ENCODE measurements at places on chromosomes 5 and 9.

- no peak for DNase-seq
These were observed 48.3 kb upstream of the SPATA31E1 start for GRCh38 chr9:87834357-87834756.

- no peak for DNase-seq
These were observed 14.5 kb upstream of the AUH start for GRCh38 chr9:91376239-91376638.

GRCh38 chr5:77213601-77214000 is 3.1 kb downstream of the PDE8B start:
- DNase-seq: no peak

GRCh38 chr5:130545291-130545690 is 619.8 kb downstream of the HINT1 start:
- no peak for DNase-seq

GRCh38 chr5:156942064-156942463 is 21.0 kb downstream of the TIMD4 start:
- DNase-seq: no peak

- no peak for DNase-seq
These were observed 78.6 kb upstream of the MPDZ start for GRCh38 chr9:13358128-13358527.

GRCh38 chr9:128191406-128192046 is at the start of gene CIZ1:
Gene CIZ1 (minus strand): TSS chr9:128191572. CDS start chr9:128190857, 715 bp downstream.
- DNase-seq: peak; percentile 68

- peak; percentile 52 for DNase-seq
These were observed 18.3 kb downstream of the AKNA start for GRCh38 chr9:114369216-114370130.

- DNase-seq: no peak
These were observed 51.7 kb upstream of the SEMA6A start for GRCh38 chr5:116626272-116626723.

- DNase-seq: no peak
These were observed 475.3 kb upstream of the RIOK2 start for GRCh38 chr5:97658116-97658900.

- peak; percentile 28 for DNase-seq
These were observed 10.8 kb downstream of the SH3PXD2B start for GRCh38 chr5:172443441-172444109.

DNA sequence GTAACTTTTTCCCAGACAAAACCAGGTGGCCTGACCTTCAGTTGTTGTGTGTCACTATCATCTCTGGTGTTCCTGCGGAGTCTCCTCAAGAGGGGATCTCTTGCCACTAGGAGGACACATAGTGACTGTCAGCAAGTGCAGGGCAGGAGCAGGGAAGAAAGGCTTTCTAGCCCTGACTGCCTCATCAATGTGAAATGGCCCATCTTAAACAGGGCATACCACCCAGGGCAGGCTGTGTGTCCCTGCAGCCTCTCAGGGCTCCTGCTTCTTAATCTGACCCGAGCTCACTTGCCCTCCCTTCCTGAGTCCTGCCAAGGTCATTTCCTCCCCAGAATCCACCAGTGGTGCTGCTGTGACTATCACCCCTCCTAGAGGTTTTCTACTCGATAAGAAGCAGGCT is 57.4 kb upstream of the SIMC1 start:
- no peak for DNase-seq

DNA sequence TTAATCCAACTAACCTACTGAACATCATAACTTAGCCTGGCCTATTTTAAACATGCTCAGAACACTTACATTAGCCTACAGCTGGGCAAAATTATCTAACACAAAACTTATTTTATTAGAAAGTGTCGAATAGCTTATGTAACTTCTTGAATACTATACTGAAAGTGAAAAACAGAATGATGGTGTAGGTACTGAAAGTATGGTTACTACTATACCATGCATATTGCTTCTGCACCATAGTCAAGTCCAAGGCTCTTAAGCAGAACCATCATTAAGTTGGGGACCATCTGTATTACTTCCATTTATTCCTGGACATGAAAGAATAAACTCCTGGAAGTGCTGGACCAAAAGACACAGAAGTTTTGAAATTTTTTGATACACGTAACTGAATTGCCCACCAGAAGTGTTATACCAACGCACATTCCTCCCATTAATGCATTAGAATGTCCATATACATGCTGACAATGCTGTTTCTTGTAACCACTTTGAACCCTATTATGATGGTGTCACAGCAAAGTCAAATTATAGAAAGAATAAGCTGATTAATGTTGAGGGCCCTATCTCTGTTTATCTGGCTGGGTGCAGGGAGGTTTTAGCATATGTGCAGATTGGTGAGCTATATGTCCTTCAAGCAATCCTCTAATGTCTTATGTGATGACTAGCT is 375.7 kb downstream of the ACTL7B start:
- DNase-seq: no peak

GRCh38 chr5:133715216-133715615 is 102.9 kb upstream of the FSTL4 start:
- no peak for DNase-seq

- no peak for DNase-seq
These were observed 111.8 kb downstream of the HMHB1 start for GRCh38 chr5:143923634-143924266.

DNA sequence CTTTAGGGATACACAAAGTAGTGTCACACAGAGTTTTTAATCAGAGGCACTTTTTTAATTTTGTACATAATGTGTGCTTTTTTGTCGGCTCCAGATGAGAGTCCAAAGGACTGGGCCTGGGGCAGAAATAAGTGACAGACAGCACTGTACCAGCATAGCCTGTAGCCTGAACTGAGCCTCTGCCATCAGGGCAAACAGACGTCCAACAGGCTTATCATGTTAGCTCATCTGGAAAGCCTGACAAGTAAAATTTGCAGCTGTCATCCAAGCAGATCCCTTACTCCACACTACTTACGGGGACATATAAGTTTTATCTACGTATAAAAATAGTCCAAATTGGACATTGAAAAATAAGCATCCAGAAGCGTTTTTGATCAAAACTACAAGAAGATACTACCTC is 233.1 kb upstream of the GAS1 start:
- no peak for DNase-seq

GRCh38 chr5:170441393-170441784 is 52.2 kb upstream of the KCNMB1 start:
- no peak for DNase-seq

DNA sequence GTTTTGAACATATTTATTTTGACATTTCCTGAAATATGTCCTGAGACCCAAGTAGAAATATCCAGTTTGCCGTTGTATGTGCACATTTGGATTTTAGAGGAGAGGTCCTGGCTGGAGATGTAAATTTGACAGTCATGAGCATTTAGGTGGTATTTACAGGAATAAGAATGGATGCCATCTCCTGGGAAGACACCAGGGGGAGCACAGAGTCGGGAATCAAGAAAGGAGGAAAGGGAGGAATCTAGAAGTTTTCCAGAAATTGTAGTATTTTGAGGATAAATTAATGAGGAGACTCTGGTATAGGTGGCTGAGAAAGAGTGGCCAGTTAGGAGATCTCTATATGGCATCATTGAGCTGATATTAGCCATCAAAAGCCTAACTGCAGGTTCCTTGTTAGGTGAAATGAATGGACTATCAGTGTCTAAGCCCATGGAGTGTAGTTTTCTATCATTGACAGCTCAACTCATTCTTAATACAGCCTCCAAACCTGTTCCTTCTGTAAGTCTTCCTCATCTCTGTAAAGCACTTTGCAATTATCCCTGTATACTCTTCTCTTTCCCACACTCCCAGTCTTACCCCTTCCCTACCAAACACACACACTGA is 7.2 kb downstream of the GAPT start:
- no peak for DNase-seq

DNA sequence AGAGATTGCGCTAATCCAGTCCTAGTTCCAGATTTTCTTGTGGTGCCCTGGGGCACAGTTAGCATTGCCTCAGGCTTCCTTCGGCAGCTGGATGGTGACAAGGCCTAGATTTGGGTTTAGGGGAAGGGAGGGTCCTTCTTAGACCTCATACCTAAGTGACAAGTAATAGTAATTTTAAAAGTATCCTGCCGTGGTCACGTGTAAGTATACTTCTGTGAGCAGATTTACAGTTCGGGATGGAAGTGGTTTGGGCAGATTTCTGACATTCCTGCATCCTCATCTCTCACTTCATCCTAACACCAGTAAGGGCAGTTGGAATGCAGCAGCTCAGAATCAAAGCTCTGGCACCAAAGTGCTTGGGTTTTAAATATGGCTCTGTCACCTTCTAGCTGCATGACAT is 71.6 kb downstream of the LRRC70 start:
- DNase-seq: no peak

- DNase-seq: no peak
These were observed 22.2 kb upstream of the DAPK1 start for GRCh38 chr9:87475463-87475862.

GRCh38 chr5:173808079-173808808 is 79.9 kb upstream of the CPEB4 start:
- DNase-seq: no peak

GRCh38 chr5:154371687-154372086 is 74.1 kb upstream of the SAP30L start:
- DNase-seq: no peak

DNA sequence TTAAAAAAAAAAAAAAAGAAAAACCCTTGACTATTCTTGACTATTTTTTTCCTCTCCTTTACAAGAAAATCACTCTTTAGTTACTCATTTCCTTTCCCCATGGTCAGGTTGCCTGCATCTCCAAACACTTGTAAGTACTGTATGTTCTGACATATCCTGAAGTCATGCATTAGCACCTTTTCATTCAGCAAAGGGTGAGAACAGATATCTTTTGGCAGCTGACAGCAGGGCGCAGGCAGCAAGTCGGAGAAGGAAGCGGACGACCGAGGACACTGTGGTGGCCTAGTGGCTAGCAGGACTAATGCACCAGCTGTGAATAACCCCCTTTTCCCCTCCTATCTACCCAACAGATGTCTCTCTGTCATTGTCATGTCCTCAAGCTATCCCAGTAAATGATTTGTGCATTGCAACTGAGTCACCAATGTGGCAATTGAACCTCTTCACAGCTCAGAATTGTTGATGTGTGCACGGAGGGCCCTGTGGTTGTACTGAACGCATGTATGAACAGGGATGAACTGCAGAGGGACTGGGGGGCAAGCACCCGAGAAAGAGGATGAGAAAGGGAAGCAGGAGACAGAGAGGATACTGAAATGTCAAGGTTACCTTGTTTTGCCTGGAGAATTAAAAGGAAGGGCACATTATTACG is 996.0 kb upstream of the ARRDC3 start:
- DNase-seq: no peak

DNA sequence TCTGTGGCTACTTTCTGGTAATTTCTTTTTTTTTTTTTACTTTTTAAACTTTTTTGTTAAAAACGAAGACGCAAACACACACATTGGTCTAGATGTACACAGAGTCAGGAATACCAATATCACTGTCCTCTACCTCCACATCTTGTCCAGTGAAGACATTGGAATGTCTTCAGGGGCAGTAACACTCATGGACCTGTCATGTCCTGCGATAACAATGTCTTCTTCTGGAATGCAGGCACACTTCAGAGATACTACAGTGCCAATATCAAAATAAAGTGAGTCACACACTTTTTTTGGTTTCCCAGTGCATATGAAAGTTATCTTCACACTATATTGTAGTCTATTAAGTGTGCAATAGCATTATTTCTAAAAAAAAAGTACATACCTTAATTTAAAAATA is 175.9 kb downstream of the ARRDC3 start:
- DNase-seq: no peak

- no peak for DNase-seq
These were observed 209.6 kb downstream of the TTLL11 start for GRCh38 chr9:121883281-121884056.

DNA sequence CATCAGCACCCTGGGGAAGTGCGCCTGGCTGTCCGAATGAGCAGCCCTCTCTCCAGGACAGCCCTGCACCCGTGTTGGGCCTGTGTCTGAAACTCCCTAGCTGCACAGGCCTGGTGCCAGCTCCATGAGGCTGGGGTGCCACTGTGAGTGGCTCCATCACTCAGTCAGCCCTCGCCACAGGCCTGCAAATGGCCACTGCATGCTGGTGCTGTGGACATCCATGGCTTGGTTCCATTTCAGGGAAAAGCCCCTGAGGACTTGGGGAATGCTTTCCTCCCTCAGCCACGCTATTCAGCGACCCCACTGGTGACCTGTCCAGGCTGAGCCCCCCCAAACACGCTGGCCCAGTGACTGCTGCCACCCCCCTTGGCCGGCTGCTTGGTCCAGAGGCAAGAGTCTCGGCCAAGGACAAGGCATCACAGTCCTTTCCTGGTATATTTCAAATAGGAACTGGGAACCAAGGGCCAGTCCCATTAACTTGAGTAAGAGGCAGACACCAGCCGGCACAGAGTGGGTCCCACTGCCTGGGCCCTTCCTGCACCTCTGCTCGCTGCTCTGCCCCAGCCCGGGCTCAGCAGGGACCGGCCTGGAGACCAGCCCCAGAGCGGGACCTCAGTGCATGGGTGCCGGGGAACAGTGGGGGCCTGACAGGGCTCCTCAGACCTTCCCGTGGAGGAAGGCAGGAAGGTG is 181.3 kb downstream of the AUH start:
- no peak for DNase-seq

DNA sequence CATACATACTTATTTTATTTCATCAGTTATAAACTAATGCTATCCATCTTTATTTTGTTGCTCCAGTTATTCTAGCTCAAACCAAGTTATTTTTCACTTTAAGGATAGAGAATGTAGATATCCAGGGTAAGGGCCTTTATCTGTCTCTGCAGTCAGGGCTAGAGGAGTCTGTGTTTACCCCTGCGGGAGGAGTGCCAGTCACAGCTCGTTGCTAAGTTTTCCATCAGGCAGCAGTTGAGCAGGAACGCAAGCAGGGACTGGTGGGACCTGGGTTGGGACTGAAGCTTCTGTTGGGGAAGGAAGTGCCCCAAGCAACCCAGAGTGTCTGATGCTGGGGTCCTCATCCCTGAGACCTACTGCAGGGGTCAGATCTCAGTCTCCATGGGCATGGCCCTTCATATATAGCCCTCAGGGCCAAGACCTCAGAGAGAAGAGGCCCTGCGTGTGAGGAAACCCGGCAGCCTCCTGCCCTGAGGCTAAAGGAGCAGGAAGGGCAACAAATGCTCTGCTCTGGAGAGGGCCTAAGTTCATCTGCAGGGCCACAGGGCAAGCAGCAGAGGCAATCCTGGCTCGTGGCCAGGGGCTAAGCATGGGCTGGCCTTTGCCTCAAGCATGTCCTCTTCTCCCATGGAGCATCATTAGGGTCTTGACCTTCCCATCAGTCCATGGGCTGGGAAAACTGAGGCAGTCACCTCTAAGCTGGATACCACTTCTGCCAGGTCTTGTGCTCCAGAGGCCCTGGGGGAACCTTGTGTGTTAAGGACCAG is 6.6 kb downstream of the SLC22A4 start:
- no peak for DNase-seq
